CD4-positive, alpha-beta T cell treated with Interleukin-2 at 100 ng/mL for 4 hours (primary cell): ENCODE measurements at places on chromosomes 1 and 21.

- DNase-seq: no peak
Measured at GRCh38 chr1:62237361-62237760, 42.7 kb downstream of the L1TD1 start.

DNA sequence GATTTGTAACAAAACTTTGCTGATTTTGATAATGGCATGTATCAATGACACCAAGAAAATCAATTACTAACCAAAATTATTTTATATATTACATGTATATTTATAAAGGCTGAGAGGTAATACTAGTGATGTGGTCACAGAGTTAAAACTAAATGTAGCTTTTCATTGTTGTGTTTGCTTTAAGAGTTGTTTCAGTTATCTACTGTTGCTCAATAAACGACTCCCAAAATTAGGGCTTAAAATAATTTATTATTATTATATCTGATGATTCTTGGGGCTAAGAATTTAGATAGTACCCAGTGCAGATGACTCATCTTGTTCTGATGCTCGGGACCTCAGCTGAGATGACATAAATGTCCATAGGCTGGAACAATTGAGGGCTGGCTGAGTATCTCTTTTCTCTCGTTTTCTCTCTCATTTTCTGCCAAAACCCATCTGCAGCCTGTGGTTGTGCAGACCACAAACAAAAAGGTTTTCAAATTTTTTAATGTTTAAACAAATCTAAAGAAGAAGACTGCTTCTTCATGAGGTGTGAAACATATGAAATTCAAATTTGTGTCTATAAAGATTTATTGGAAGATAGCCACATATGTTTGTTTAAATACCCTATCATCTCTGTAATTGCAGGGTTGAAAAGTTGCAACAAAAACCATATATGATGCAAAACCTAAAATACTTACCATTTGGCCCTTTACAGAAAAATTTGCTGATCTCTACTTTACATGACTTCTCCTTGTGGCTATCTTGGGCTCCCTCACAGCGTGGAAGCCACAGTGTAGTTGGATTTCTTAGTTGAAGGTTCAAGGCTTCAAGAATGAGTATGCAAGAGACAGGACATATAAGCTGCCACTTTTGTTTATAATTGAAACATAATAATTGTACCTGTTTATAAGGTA, 14.8 kb upstream of the PTPRC start:
- DNase-seq: peak; percentile 50

- DNase-seq: no peak
Measured at GRCh38 chr21:45161038-45161945, 86.9 kb downstream of the ADARB1 start.

- no peak for DNase-seq
Measured at GRCh38 chr1:212515329-212515760, 82.6 kb downstream of the NENF start.

DNA sequence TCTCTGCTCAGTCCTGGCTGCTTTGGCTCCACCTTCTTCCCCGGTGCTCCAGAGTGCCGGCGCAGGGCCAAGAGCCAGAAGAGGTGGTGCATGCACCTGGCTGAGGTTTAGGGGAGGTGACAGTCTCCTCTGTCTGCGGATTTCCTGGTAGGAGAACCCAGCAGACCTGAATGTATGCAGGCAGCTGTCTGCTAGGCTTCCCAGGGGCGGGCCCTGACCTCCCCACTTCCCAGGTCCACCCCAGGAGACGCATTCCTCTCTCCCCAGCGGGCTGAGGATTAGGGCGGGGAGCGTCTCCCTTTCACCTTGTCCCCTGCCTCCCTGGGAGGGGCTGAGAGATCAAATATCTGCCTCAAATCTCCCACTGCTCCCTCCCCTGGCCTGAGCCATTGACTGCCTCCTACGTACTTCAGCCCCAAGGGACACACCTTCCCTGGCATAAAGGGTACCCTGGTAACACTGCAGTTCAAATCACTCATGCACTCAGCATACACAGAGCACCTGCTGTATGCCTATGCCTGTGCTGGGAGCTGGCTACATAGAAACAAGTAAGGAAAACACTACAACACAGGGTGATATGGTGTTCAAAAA, 27.5 kb downstream of the DMBX1 start:
- no peak for DNase-seq

DNA sequence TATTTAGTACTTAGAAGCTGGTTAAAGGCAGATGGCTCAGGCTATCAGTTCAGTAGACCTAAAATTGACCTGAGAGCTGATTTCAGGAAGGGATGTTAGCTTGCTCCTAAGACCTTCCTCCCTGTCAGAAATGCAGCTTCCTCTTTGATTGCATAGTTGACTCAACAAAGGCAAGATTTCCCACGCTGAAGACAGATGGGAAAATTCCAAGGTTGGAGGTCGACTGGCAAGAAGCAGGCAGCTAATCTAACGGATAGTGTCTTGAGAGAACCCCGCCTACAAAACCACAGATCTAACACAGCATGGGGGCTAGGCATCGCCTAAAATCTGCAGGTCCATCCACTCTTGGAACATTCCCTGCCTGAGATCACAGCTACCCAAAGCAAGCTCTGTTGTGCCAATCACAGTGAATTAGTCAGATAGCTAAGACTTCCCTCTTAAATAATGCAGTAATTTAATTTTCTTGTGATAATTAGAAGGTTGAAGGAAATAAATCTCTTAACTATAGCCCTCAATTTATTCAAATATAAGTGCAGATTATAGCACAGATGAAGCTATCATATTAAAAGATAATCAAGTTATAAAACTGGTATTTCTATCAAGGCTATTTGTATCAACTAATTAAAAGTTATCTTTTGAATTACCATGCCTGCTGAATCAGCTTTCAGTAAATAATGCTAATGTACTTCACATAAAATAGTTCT, 357.8 kb upstream of the SGIP1 start:
- no peak for DNase-seq
